Prostate gland (tissue), 2 donors: ENCODE measurements at places on chromosomes 1 and 21. TPM values are rescaled to one million over a fixed set of nuclear protein-coding genes. Genes with fewer than 3 reads are reported as not detected.

Gene DDAH1
- total RNA-seq: 70.7 TPM

Gene DTL
- 7.1 TPM for total RNA-seq

Gene ADORA1
- 0.27 TPM for total RNA-seq

Gene DIO1
- total RNA-seq: not detected

Gene ZSWIM5
- 7.2 TPM for total RNA-seq

- DNase-seq: no peak
- no peaks in the 10 kb centered on the region for H3K27me3 ChIP-seq
- H3K4me3 ChIP-seq: no peak overlapping the region
Measured at GRCh38 chr1:41764656-41765055, 154.1 kb downstream of the HIVEP3 start.

DNA sequence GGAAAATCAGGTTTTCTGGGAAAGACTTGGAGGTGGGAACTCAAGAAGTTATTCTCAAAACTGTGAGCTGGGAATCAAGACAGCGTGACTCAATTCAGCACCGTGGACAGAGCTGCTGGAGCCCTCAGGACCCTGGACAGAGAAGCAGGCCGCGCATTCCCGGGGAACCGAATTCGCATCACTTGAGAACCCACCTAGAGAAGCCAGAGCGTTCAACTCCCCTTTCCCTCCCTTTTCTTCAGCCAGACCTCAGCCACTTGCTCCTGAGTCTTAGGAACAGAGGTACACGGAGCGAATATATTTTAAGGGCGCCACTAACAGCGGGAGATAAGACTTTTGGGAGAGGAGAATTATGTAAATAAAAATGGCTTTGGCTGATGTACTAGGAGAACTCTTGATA, 2.0 kb upstream of the LIN28A start:
- peaks cover 34% of the 10 kb centered on the region for H3K27me3 ChIP-seq
- peak; percentile 58 for DNase-seq
- no peaks in the 10 kb centered on the region for H3K36me3 ChIP-seq
- H3K4me1 ChIP-seq: no peaks in the 10 kb centered on the region
- H3K27ac ChIP-seq: no peak overlapping the region
- H3K4me3 ChIP-seq: no peak overlapping the region

DNA sequence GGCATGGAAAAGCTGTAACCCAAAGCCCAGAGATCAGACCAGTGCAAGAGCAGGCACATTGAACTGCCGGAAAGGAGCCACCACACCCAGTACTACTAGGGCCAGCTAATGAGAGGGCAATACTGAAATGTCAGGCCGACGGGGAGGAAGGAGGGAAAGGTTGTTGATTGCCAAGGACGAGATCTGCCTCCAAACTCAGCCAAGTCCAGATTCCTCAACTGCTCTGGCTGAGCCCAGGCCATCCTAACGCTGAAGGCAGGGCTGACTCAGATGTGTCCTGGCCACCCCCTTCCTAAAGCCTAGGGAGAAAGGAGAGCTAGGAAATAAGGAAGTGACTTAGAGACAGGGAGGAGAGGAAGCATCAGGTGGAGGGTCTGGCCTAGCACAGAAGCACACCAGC, 42.1 kb upstream of the IPO9 start:
- peaks cover 9% of the 10 kb centered on the region for H3K4me1 ChIP-seq
- no peaks in the 10 kb centered on the region for H3K27me3 ChIP-seq
- H3K27ac ChIP-seq: no peak overlapping the region
- DNase-seq: no peak
- H3K4me3 ChIP-seq: no peak overlapping the region

DNA sequence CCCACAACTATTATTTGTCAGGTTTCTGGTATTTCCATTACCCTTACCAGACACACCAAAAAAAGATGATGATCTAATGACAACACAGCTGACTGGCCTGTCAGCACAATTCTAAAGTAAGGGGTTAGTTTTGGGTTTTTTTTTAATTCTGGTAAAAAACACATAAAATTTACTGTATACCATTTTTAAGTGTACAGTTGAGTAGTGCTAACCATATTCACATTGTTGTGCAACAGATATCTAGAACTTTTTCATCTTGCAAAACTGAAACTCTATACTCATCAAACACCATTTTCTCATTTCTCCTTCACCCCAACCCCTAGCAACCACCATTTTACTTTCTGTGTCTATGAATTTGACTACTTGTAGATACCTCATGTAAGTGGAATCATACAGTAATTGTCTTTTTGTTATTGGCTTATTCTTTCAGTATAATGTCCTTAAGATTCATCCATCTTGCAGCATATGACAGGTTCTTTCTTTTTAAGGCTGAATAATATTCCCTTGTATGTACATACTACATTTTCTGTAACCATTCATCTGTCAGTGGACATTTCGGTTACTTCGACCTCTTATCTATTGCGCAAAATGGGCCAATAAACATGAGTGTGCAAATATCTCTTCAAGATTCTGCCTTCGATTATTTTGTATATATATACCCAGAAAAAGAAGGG, 29.8 kb downstream of the ARNT start:
- H3K27ac ChIP-seq: no peak overlapping the region

DNA sequence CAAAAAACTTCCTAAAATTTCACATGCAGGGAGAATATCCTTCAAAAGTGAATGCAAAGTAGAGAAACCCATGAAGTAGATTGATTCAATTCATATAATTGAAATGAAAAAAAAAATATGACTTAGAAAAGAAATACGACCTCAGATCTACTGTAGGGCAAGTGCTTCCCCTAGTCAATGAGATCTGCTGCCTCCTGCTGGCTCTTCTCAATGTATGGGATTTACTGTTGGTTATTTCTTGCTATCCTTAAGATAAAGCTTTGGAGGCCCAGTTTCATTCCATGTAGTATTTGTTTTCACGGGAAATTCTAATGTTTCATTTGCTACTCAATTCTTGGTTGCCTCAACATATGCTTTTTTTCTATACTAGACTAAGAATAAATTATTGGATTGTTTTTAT, 46.2 kb downstream of the ZNF648 start:
- H3K4me3 ChIP-seq: no peak overlapping the region
- DNase-seq: no peak
- H3K27me3 ChIP-seq: no peaks in the 10 kb centered on the region
- no peak overlapping the region for H3K27ac ChIP-seq
- H3K4me1 ChIP-seq: no peaks in the 10 kb centered on the region

- H3K27ac ChIP-seq: no peak overlapping the region
- no peak overlapping the region for H3K4me3 ChIP-seq
- no peaks in the 10 kb centered on the region for H3K27me3 ChIP-seq
- DNase-seq: no peak
- H3K4me1 ChIP-seq: no peaks in the 10 kb centered on the region
- no peaks in the 10 kb centered on the region for H3K36me3 ChIP-seq
Measured at GRCh38 chr1:162389021-162389818, 7.7 kb downstream of the C1orf226 start.

GRCh38 chr1:7785108-7785507, 1.0 kb downstream of the PER3 start:
- peak overlapping the region; percentile 91 for H3K27ac ChIP-seq
- no peak for DNase-seq
- H3K36me3 ChIP-seq: no peaks in the 10 kb centered on the region
- no peaks in the 10 kb centered on the region for H3K4me1 ChIP-seq
- peak overlapping the region; percentile 51 for H3K4me3 ChIP-seq
- H3K27me3 ChIP-seq: no peaks in the 10 kb centered on the region

- H3K4me1 ChIP-seq: no peaks in the 10 kb centered on the region
- H3K36me3 ChIP-seq: no peaks in the 10 kb centered on the region
- no peak for DNase-seq
Measured at GRCh38 chr1:228833911-228834688, 98.8 kb downstream of the RHOU start.

DNA sequence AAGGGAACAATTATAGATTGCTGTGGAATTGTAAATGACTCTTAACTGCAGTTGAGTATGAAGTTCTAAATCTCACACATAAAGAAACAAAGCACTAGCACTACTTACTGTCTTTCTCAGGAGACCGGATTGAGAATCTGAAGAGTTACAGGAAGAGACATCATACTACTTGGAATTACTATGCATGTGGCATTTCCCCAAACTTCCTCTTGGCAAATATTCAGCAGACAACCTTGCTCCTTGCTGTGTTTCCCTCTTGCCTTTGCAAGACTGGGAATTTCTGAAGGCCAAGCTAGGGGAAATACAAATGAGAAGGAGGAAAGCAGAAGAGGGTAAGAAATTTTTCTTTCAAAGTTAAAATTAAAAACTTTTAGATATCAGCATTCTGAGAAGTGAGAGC, 173.6 kb upstream of the KCTD3 start:
- H3K36me3 ChIP-seq: no peaks in the 10 kb centered on the region
- no peaks in the 10 kb centered on the region for H3K27me3 ChIP-seq
- no peaks in the 10 kb centered on the region for H3K4me1 ChIP-seq
- no peak for DNase-seq

- H3K27ac ChIP-seq: no peak overlapping the region
- H3K4me3 ChIP-seq: no peak overlapping the region
- no peaks in the 10 kb centered on the region for H3K27me3 ChIP-seq
Measured at GRCh38 chr1:51697166-51697565, 80.3 kb downstream of the OSBPL9 start.

DNA sequence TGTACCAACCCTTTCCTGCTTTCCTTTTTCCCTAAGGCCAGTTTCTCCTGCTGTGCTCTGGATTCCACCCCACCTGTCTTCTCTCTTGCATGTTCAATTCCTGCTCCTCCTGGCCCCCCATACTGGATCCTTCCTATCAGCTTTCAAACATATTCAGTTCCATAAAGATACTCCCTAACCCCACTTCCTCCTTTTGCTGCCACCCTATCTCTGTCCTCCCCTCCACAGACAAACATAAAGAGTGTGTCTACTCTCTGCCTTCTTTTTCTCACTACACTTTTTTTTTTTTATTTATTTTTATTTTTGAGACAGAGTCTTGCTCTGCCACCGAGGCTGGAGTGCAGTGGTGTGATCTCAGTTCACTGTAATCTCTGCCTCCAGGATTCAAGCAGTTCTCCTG, 16.9 kb upstream of the RPF1 start:
- no peak overlapping the region for H3K4me3 ChIP-seq
- no peaks in the 10 kb centered on the region for H3K27me3 ChIP-seq
- no peak overlapping the region for H3K27ac ChIP-seq
- no peaks in the 10 kb centered on the region for H3K4me1 ChIP-seq

DNA sequence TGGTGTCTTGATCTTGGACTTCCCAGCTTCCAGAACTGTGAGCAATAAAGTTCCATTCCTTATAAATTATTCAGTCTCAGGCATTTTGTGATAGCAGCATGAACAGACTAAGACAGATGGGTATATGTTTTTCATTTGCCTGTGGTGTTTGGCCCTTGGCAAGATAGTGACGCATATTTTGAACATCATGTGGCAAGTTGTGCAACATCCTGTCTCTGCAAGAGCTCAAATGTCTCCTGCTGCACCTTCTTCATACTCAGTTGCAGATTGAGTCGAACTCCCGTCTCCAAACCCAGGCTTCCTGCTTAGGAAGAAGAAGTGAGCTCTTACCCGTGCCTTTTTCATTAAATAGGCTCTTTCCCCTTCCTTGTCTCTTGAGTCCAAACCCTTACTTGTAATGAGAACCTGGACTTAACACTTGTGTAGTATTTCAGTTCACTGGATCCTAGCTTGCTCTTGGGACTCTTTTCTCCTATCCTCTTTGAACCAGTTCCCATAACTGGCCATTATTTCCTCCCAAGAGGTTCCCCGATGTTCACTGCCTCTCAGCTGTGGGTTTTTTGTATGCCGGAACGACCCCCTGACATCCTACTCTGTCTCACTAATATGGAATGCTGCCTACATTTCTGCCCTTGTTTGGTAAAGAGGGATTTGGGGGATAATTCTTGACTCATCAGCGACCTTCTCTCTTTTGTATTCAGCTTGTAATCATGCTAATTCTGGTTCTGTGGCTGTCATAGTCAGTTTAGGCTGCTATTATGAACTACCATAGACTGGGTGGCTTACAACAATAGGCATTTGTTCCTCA, 125.0 kb upstream of the KCNK2 start:
- no peaks in the 10 kb centered on the region for H3K36me3 ChIP-seq
- H3K27ac ChIP-seq: no peak overlapping the region
- no peak for DNase-seq
- no peaks in the 10 kb centered on the region for H3K4me1 ChIP-seq
- H3K4me3 ChIP-seq: no peak overlapping the region
- H3K27me3 ChIP-seq: no peaks in the 10 kb centered on the region
